NCI-H1048 (cell line): ENCODE measurements at places on chromosomes 6 and 20.

DNA sequence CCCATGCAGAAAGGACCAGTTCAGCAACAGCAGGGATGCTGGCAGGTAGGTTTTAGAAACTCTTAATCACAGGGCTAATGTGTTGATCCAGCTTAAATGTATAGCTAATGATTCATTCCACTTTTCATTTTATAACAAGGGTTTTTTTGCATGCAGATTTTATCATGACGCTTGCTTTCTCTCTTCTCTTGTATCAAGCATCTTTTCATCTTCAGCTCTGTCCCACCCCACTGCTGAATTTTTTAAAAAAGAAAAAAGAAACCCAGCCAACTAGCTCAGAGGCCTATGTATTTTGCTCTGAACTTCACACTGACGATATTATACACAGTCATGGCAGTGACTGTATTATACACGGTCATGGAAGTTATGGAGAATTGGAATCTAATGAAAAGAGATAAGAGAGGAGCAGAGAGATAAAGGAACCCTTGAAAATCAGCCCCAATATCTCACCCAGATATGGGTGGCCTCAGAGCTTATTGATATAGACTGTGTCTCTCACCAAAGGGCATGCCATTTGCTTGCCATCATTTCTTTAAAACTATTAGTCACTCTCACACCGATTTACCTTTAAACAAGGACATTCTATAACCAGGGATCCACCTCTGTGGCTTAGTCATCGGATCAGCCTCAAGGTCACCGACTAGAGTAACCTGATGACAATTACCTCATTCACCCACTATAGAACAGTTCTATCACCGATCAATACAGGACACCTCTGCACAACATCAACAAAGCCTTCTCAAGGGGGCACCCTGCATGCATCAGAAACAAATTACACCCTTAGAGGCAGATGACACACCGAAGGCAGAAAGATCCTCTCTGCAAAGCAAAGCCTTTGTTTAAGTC lies 222.0 kb downstream of the ATXN1 start:
- no peak for DNase-seq

DNA sequence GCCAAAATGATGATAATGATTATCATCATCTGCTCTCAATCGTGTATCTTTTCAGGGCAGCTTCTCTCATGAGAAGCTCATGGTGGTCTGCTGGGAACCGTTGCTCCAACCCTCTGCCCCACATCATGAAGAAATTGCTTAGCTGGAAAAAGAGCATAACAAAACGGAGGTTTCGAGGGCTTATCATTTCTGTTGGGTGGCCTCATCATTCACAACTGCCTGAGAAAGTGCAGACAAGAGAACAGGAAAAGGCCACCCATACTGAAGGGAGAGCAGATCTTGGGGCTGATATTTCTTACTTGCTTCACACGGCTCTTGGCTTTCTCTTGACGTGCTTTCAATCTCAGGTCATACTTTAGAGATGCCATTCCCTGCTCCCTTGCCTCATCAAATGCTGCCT lies 471.6 kb downstream of the CD83 start:
- no peak for DNase-seq

GRCh38 chr20:60837173-60837770 lies 414.8 kb upstream of the CDH4 start:
- no peak for DNase-seq

DNA sequence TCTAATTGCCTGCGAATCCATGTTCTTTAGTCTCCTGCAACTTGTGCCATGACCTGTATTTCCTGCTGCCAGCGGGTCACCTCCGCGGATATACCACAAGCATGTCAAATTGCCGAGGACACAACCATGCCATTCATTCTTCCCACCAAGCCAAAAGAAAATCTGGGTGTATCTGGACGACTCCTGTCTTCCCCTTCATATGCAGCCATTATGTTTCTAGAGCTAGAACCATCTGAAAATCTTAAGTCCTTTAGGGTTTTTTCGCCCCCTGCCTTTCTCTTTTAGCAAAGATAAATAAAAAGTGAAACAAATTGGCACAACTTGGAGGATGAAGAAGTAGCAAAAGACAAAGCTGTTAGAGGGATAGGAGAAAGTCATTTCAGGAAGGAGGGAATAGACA lies 242.6 kb downstream of the ARID1B start:
- no peak for DNase-seq

DNA sequence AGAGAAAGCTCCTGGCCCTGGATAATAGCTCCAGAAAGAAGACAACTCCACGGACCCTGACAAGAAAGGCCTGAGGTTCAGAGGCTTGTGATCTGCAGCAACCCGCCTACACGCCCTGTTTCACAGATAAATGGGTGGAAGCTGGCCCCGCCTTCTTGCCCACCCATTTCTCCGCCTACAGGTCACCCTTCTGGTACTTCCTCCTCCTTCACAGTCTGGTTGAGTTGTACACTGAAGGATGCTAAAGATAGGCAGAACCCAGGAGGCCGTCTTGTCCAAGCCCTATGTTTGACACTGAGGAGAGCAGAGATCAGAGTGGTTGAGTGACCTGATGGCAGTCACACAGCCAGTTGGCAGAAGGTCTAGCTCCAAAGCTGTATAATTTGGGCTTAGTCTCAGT lies 34.2 kb upstream of the MDGA1 start:
- no peak for DNase-seq

DNA sequence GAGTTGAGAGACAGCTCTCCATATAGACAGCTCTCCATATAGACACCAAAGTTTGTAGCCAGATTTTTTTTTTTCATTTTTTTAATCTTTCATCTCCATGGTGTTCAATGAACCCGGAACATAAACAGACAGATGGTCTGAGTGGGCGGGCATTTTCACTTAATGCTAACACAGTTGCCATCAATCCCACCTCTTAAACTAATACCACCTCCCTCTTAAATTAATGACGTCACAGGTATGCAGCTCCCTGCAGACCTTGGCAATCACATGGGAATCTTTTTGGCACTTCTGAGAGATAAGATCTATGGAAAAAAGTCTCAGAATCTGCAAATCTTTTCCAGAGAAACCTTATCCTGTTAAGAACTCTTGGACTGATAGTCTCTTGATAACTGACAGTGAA lies 43.2 kb downstream of the PFDN4 start:
- no peak for DNase-seq

GRCh38 chr6:145155411-145155810 lies 579.9 kb downstream of the EPM2A start:
- DNase-seq: no peak

- DNase-seq: no peak
Observed at GRCh38 chr6:133184798-133185372, 56.3 kb upstream of the EYA4 start.

- no peak for DNase-seq
Observed at GRCh38 chr6:37483917-37484785, 15.5 kb downstream of the CCDC167 start.

DNA sequence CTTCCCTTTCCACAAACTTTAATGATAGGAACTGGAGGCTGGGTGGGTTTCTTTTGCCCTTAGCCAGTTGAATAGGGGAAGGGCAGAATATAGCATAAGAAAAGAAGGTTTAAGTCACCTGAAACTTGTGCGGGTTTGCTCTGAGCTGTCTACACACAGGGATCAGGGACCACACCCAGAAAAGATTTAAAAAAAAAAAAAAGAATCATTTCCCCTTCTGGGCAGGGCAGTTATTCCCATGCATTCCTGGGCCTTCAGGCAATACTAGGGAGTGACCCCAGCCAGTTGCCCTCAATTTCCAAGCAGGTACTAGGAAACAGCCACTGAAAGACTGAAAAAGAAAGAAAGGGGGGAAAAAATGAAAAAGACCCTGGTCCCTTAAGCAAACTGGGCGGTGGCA lies 39.6 kb upstream of the HDAC2 start:
- no peak for DNase-seq

DNA sequence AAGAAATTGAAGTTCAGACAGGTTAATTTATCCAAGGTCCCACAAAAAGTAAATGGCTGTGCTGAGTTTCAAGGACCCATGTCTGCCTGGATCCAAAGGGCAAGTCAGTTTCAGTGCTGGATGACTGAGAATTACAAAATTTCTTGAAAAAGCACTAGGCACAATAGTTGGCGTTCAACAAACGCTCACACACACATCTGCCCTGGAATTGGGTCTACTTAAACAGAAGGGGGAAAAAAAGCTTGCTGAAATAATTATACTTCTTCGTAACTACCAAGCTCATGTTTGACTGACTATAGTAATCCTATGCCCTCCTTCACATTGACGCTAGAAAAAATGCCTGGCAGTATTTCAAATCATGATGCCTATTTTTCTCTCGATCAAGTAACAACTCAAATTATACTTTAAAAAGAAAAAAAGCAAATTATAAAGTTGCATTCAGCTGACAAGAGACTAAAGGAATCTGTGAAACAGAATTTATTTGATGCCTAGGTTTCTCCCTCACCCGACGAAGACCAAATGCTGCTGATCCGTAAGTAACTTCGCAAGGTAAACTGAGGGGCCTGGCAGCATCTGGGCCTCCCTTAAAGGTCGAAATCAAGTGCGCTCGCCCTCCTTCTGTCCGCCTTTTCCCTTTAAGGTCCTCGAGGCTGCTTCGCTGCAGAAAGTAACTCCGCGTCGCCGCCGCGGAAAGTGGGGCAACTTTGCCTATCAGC lies 650 bp upstream of the CD2AP start:
- no peak for DNase-seq

DNA sequence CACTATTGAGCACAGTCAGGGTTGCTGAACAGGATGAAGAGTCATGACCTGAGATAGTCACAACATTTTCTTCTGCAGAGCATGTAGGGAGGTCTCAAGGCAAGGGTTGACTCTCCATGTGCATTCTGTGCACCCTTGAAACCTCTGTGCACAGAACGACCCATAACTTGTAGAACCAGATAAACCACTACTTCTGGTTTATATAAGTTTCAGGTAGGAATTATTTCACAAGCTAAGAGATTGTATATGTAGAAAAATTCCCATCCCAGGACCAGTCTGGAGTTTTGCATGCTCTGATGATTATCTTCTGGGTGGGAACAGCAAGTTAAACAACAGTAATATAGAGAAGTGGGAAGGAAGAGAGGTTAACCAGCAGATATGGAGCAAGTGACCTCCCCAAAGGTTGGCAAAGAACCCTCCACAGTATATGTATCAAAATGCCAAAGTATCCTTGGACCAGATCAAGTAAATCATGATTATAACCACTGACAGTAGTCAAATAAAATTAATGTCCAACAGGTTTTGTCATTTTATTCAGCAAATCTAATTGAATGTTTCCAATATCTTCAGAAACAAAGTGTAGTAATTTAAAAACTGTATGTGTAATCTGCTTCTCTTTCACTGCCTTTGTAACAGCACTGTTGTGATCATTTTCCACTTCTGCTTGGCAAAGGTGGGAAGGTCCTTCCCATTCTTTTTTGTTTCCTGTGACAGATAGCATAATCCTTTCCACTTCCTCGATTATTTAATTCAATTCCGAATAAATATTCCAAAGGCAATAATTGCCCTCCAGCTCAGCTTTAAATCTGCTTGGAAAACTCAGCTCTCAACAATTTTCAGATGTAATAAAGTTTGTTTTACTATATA lies 104.4 kb downstream of the SYNE1 start:
- DNase-seq: no peak

GRCh38 chr20:45500022-45500421 lies 15.4 kb downstream of the SPINT3 start:
- DNase-seq: no peak

- DNase-seq: no peak
Observed at GRCh38 chr6:68779366-68779765, 144.3 kb downstream of the ADGRB3 start.

GRCh38 chr20:32780749-32781655 lies 18.8 kb downstream of the DNMT3B start:
- no peak for DNase-seq

GRCh38 chr6:44147256-44147655 lies 11.4 kb upstream of the CAPN11 start:
- DNase-seq: no peak

- DNase-seq: no peak
Observed at GRCh38 chr6:138885156-138885819, 89.4 kb downstream of the ECT2L start.

DNA sequence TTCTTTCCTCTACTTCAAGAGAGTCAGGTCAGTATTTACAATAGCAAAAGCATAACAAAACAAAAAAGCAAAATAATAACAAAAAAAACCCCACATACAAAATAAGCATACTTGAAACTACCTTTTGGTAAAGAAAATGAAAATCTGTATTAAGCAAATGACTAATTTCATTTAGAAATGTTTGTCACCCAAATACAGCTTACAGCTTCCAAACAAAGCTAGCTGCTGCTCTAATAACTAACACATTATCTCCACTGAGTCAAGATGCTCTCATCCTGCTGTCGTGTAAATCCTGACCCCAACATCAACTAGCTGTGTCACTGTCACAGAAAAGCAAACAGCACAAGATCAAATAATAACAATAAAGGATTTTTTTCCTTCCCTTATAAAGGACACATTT lies 21.7 kb downstream of the MAP7 start:
- no peak for DNase-seq

GRCh38 chr6:74798302-74798701 lies 407.6 kb downstream of the COL12A1 start:
- DNase-seq: no peak

- DNase-seq: no peak
Observed at GRCh38 chr20:9660236-9660868, 146.0 kb downstream of the LAMP5 start.

DNA sequence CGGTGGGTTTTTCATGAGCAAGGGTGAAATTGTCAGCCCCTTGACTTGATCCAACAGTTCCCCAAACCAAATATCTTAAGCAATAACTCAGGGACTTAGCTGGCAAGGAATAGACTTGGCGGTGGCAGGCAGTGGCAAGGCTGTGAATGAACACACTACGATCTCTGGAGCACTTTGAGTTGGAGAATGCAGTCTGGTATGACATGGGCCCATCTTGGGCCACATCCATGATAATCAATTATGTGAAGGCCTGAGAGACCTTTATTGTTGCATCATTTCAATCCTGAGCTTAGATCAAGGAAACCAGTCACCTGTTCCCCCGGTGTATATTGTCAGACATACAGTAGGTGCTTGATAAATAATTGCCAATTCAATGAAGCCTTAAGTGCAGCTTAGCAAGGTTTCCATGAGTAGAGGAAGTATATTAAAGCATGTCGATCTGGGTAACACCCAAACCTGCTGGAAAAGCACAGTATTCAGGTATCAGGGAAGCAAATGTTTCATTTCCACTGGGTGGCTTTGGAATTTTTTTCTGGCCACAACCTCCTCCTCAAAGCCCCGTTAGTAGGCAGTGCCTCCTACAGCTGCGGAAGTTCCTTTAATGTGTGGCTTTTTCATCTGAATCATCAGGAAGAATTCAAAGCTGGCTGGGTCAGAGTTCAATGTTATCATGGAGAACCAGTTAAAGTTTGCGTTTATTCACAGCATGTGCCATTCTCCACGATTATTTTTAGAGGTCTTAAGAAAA lies 10.2 kb downstream of the CASS4 start:
- DNase-seq: no peak
